ENCODE measurements at places on chromosomes 2 and 18.

- no peak overlapping the region for H3K4me3 ChIP-seq
- no peak overlapping the region for H3K27ac ChIP-seq
- no peaks in the 10 kb centered on the region for H3K36me3 ChIP-seq
- DNase-seq = no peak
- H3K4me1 ChIP-seq = no peaks in the 10 kb centered on the region
- peaks cover 5% of the 10 kb centered on the region for H3K27me3 ChIP-seq
Measured at GRCh38 chr2:176435729-176436128, 166.5 kb downstream of the MTX2 start.

DNA sequence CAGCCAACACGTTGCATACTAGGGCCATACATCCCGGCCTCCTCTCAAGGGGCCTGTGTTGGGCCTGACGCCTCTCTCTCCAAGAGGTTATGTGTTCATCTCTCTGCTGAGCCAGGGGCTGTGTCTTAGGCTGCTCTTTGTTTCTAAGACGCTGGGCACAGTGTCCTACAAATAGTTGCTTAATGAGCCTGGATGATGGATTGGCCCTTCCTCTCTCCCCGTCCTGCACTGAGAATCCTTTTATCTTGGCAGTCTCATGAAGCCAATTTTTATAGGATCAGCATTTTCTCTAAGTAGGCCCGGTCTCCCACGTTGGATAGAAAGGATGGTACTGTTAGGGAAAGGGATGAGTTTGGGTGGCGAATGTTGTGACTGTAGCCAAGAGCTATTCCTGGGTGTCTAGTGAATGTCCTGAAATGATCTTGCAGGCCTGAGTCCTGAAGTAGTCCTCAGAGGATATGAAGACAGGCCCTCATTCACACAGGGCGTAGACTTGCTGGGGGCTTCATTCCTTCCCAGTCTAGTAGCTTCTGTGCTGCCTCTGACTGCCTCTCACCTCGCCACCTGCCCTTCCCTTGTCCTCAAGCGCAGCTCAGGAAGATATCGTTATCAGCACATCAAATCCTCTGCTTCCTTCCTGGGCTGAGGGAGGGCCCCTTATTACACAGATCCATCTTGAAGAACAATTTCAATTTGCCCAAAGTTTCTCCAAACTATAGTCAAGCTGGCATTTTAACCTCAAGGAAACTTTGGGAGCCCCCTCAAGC is 8.8 kb downstream of the LBH start:
- H3K36me3 ChIP-seq = peaks cover 61% of the 10 kb centered on the region
- H3K27ac ChIP-seq = peak overlapping the region; percentile 86
- peak overlapping the region; percentile 40 for H3K4me3 ChIP-seq
- no peaks in the 10 kb centered on the region for H3K27me3 ChIP-seq
- DNase-seq = peak; percentile 9
- H3K4me1 ChIP-seq = peaks cover 90% of the 10 kb centered on the region

GRCh38 chr2:54675738-54676137 is 47.7 kb upstream of the EML6 start:
- H3K36me3 ChIP-seq = peaks cover 5% of the 10 kb centered on the region
- H3K27me3 ChIP-seq = peaks cover 42% of the 10 kb centered on the region
- H3K27ac ChIP-seq = no peak overlapping the region
- DNase-seq = no peak
- peaks cover 23% of the 10 kb centered on the region for H3K4me1 ChIP-seq
- H3K4me3 ChIP-seq = no peak overlapping the region

DNA sequence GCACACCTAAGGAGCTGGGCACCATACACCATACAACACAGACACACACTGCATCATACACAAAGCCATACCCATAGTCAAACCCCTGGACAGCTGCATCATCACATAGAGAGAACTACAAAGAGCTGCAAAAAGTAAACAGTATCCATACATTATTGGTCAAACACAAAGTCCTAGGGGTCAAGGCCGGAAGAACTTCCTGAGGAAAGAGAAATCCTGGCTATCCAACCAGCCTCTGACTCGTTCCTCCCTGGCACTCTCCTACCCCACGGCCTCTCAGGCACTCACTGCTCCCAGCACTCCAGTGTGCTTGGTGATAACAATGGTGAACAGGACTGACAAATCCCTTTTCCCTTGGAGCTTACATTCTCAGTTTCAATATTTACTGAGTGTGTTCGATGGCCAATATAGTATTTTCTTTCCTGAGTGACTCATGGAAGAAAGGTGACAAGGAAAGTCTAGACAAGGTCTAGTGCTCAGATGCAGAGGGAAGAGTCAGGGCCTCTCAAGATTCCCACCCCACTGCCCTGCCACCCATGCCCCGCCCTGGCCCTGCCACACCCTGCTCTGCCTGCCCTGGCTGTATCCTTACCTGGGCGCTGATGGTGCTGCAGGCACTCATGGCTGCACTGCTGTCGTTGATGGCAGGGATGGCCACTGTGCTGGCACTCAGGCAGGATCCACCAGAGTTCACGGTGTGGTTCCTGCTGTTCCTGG is 3.4 kb downstream of the CFAP65 start:
- no peak overlapping the region for H3K27ac ChIP-seq
- peaks cover 10% of the 10 kb centered on the region for H3K4me1 ChIP-seq
- no peaks in the 10 kb centered on the region for H3K36me3 ChIP-seq
- no peak for DNase-seq

DNA sequence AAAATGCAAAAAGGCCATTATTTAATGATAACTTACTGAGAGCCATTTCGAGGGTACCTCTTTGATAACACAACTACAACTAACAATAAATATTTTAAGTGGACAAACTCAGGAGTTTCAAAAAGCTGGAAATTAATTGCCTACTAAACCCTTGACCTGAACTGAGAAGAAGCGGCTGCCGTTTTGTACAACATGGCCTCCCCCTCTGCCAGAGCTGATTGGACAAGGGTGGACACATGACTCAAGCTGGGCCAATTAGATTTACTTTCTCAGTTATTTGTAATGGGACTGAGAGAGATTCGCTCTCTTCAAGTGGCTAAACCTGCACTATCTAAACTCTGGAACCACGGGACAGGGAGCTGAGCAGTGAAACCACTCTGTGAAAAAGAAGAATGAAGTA is 135.9 kb upstream of the SERPINE2 start:
- H3K4me1 ChIP-seq = no peaks in the 10 kb centered on the region
- no peak overlapping the region for H3K4me3 ChIP-seq
- no peak overlapping the region for H3K27ac ChIP-seq
- no peaks in the 10 kb centered on the region for H3K36me3 ChIP-seq
- no peak for DNase-seq

GRCh38 chr2:138210487-138210886 is 246.2 kb downstream of the HNMT start:
- H3K27ac ChIP-seq = no peak overlapping the region
- no peak for DNase-seq
- no peaks in the 10 kb centered on the region for H3K4me1 ChIP-seq
- no peaks in the 10 kb centered on the region for H3K36me3 ChIP-seq

- no peaks in the 10 kb centered on the region for H3K36me3 ChIP-seq
- no peak overlapping the region for H3K4me3 ChIP-seq
- no peak overlapping the region for H3K27ac ChIP-seq
- no peaks in the 10 kb centered on the region for H3K27me3 ChIP-seq
Measured at GRCh38 chr2:134574611-134575330, 144.0 kb downstream of the TMEM163 start.

DNA sequence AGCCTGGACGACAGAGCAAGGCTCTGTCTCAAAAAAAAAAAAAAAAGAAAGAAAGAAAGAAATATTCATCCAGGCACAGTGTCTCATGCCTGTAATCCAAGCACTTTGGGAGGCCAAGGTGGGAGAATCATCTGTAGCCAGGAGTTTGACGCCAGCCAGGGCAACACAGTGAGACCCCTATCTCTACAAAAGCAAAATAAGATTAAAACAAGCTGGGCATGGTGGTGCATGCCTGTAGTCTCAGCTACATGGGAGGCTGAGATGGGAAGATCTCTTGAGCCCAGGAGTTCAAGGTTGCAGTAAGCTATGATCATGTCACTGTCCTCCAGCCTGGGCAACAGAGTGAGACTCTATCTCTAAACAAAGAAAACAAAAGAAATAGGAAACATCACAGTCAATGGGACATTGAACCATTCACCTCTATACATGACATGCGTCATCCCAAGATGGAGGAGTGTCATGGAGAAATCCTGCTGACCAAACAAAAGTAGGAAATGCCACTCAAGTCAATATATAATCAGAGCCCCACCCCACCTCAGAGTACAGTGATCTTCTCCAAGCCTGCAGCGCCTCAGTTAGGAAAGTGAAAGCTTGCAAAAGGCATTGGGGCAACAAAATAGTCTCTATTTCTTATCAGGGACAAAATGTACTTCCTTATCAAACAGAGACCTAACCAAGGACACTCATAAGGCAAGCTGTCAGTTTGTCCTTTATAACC is 9.8 kb downstream of the FEV start:
- no peak overlapping the region for H3K4me3 ChIP-seq
- no peak overlapping the region for H3K27ac ChIP-seq
- H3K36me3 ChIP-seq = no peaks in the 10 kb centered on the region
- H3K4me1 ChIP-seq = peaks cover 4% of the 10 kb centered on the region

DNA sequence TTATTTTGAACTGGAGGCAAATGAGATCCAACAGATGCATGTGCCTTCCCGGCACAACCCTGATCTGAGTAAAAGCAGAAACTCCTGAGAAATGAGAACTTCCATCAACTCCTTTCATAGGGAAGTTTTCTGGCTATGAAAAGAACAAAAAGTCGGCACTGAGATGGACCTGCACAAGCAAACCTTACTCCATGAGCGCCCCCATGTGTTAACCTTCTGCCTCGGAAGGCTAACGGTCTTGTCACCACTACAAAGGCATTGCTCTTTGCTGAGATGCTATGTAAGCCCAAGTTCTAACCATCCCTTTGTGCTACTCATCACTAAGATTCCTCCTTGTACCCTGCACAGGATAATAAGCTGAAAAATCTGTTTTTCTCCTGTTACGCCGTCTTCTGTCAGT is 57.3 kb upstream of the SULT1C3 start:
- no peak overlapping the region for H3K27ac ChIP-seq
- H3K36me3 ChIP-seq = no peaks in the 10 kb centered on the region
- peak; percentile 10 for DNase-seq
- H3K4me3 ChIP-seq = no peak overlapping the region
- peaks cover 3% of the 10 kb centered on the region for H3K27me3 ChIP-seq

- no peak overlapping the region for H3K27ac ChIP-seq
- H3K4me3 ChIP-seq = no peak overlapping the region
- H3K27me3 ChIP-seq = no peaks in the 10 kb centered on the region
- DNase-seq = no peak
Measured at GRCh38 chr2:96647681-96648080, 5.1 kb downstream of the FER1L5 start.

DNA sequence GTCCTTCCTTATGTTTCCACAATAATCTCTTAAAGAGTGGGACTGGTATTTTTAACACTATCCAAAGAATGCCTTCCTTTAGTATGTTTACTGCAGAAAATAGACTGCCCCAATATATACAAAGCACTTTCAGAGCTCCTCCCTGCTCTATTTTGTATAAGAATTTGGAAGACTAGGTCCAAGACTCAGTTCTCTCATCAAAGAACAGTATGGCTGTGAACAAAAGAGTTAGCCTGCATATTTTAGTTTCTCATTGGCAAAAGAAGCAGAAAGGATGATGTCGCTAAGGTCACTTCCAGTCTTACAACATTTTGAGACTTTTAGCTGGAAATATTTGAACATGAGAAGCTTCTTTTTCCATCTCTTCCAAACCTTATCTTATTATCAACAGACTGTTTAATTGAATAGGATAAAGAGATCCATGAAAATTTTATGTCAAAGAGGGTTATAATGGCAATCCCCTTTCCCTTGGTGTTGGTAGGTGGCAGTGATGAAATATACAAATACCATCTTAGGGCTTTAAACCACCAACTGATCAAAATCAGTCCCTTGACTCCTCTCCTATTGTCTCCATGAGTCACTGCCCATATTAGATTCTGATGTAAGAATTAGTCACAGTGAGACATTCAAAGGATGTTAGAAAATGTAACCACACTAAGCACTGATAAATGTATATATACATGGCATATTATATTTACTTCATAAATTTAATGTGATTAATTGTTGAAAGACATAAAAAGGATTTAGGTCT is 266.9 kb upstream of the DSEL start:
- H3K36me3 ChIP-seq = no peaks in the 10 kb centered on the region
- H3K4me1 ChIP-seq = peaks cover 2% of the 10 kb centered on the region
- no peaks in the 10 kb centered on the region for H3K27me3 ChIP-seq
- no peak for DNase-seq

Measured in activated CD4-positive, alpha-beta memory T cell treated with anti-CD3 and anti-CD28 coated beads for 36 hours (primary cell).